ENCODE measurements at places on chromosomes 2 and 18. TPM values are rescaled to one million over a fixed set of nuclear protein-coding genes. Genes with fewer than 3 reads are reported as not detected.

GRCh38 chr18:49225160-49225559 lies 235.3 kb downstream of the DYM start:
- no peak for DNase-seq
- no peaks in the 10 kb centered on the region for H3K27me3 ChIP-seq
- no peak overlapping the region for H3K4me3 ChIP-seq

GRCh38 chr2:68934021-68934420 lies 18.7 kb downstream of the GKN2 start:
- H3K36me3 ChIP-seq = no peaks in the 10 kb centered on the region
- H3K27ac ChIP-seq = no peak overlapping the region
- no peak overlapping the region for H3K4me3 ChIP-seq
- H3K4me1 ChIP-seq = no peaks in the 10 kb centered on the region

DNA sequence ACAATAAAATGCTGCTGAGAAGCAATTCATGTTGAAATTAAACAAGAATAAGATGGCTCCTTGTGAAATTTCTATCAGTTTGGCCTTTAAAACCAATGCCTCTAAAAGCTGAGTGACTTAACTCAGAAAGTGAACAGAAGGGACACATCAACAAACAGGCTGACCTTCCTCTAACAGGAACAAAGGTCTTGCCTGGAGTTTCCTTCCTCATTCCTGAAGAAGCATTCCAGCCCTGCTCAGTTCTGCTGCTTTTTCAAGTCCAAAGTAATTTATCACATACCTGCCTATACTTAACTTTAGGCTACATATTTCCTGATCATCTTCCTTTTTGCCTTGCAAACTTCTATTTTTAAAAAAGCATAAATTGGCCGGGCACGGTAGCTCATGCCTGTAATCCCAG lies 14.1 kb downstream of the PTRHD1 start:
- no peaks in the 10 kb centered on the region for H3K36me3 ChIP-seq
- no peaks in the 10 kb centered on the region for H3K27me3 ChIP-seq
- no peak overlapping the region for H3K4me3 ChIP-seq
- H3K4me1 ChIP-seq = no peaks in the 10 kb centered on the region

DNA sequence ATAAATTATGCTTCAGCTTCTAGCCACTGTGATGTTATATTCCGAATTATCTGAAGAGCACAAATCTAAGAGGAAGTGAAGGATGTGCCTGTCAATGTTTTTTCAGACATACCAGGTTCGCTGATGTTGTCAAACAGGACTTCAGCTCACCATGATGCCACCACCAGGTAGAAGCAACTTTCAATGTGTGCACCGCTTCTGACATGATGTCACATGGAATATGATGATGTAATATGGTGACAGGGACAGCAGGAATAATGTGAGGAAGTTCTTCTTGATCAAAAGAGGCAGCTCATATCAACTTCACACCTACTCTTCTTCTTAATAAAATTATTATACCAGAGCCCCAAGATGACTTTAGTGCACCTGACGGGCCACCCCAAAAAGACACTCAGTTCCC lies 893.2 kb downstream of the BCL11A start:
- no peak overlapping the region for H3K4me3 ChIP-seq
- H3K27ac ChIP-seq = no peak overlapping the region
- H3K36me3 ChIP-seq = no peaks in the 10 kb centered on the region
- H3K27me3 ChIP-seq = no peaks in the 10 kb centered on the region

DNA sequence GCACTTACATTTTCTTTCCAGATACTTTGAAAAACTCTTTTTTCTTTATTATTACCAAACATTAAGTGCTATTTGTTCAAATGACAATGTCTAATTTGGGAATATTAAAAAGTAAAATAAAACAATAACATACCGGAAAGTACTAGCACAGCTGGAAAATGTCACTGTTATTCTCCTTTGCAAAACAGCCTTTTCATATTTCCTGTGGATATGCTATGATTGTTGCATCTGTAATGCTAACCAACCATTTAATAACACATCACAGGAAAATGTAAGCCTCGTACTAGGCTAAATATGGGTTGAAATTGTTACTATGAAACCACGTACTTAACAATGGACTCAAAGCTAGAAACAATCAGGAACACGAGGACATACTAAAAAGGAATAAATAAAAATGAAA lies 298.1 kb downstream of the CBLN2 start:
- no peak for DNase-seq
- no peak overlapping the region for H3K4me3 ChIP-seq

DNA sequence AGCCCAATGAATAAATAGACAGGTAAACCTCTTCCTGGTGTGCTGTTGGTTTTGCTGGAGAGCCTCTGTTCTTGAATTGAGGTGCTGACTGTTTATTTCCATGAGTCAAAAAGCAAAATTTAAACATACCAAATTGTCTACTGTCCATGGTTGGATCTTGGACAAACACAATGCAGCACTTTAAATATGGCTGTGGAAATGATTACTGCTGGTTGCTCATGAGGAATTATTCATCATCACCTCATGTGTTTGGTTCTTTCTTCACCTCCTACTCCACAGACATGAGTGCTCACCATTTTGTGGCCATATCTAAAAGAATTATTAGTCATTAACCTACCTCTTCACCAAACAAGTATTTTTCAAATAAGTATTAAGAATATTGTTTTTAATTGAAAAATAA lies 85.3 kb upstream of the GALNT5 start:
- DNase-seq = no peak
- no peak overlapping the region for H3K27ac ChIP-seq
- no peaks in the 10 kb centered on the region for H3K36me3 ChIP-seq
- H3K4me3 ChIP-seq = no peak overlapping the region

DNA sequence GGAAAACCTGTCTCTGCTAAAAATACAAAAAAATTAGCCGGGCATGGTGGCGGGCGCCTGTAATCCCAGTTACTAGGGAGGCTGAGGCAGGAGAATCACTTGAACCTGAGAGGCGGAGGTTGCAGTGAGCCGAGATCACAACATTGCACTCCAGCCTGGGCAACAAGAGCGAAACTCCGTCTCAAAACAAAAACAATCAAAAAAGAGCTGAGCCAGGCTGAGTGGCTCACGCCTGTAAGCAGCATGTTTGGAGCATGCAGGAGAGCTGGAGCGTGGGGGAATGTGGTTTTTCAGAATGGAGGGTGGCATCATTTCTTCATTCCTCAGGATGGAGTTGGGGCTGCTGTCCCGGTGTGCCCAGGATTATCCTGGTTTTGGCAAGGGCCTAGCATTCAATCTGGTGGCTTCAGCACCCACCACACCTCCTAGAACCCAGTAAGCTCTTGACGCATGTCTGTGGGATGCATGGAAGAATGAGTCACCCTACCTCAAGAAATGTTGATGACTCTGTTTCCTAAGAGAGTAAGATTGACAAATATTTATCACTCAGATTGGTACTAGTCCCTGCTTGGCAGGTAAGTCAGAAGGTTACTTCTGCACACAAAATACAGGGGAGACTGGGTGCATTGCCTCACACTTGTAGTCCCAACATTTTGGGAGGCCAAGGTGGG lies 90.2 kb upstream of the ODC1 start:
- DNase-seq = no peak
- no peak overlapping the region for H3K4me3 ChIP-seq
- H3K27ac ChIP-seq = no peak overlapping the region
- no peaks in the 10 kb centered on the region for H3K27me3 ChIP-seq

The C2orf72 gene
- not detected for total RNA-seq

The AMER3 gene
- total RNA-seq = 0.08 TPM

The DYSF gene
- 14.9 TPM for total RNA-seq

The SLC25A12 gene
- total RNA-seq = 51.1 TPM

The LYPD1 gene
- total RNA-seq = 0.93 TPM

The GPR155 gene
- total RNA-seq = 10.9 TPM

Measured in thyroid gland (tissue), 4 donors.